ENCODE measurements at places on chromosomes 1 and 21.

GRCh38 chr1:41545996-41546832, 61.7 kb upstream of the EDN2 start:
- no peak for DNase-seq

DNA sequence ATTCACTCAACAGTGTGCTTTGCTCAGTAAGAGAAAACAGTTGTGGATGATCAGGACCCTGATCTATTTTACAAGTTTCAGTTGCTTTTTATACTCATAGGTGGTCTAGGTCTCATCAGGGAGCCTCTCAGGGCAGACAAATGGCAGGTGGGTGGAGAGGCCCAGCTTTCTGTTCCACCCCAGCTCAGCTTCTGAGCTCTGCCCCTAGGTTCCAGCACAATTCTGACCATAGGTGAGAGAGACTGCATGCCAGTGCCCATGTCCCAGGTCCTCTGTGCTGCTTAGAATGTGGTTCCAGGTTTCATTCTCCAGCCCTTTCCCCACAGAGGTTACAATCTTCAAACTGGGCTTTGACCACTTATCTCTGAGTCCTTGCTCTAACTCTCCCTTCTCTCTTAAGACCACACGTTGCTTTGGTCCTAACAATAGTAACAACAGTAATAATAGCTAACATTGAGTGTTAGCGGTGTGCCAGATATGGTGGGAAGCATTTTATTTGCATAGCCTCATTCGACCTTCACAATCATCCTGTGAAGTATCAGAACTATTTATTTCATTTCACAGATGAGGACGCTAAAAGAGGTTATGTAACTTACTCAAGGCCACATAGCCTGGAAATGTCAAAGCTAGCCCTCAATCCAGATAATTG, 19.6 kb upstream of the DUSP10 start:
- no peak for DNase-seq

DNA sequence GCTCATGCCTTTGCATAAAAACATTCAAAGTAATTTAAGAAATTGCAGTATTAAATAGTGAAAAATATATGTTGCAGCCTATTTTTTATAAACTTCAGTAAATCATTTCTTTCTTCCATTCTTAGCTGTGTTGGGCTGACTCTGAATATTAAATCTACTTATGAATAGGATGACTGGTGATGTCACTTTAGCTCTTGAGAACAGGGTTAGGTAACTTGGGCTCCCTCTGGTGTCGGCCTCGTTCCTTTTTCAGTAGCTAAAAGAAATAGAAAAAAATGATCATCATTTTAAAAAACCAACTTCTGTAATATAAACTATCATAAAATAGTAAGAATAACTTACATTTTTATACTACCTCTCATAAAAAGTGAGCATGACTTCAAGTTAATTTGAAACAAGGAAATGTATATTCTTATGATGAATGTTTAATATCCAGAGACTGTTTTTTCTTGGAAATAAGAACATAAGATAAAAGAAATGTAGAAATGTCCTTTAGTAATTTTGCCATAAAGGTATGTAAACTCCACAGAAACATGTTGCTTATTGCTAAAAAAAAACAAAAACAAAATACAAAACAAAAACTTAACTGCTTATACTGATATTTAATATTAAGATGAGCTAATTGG, 26.8 kb upstream of the NCAM2 start:
- peak; percentile 80 for DNase-seq

DNA sequence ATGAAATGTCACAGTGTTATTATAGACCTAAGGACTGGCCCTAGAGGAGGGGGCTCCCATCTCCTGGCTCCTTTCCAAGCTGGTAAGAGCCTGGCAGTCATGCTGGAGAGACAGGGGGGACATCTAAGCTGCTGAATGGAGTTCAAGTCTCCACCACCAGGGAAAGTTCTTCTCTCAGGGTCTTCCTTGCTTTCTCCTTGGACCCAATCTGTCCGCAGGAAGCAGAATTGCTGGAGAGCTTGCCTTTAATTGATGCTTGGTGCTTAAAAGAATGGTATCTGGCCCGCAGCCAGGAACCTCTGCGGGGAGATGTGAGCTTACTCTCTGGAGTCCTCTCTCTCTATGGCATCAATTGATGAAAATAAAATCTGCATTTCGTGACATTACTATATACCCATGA, 25.1 kb downstream of the IRF2BP2 start:
- no peak for DNase-seq

- no peak for DNase-seq
Measured at GRCh38 chr1:200850554-200850953, 22.2 kb upstream of the GPR25 start.

GRCh38 chr1:219416598-219417238, 196.2 kb downstream of the ZC3H11B start:
- peak; percentile 32 for DNase-seq

GRCh38 chr1:29256979-29257804, 20.9 kb downstream of the PTPRU start:
- no peak for DNase-seq

GRCh38 chr1:149849947-149850360, 49.4 kb upstream of the BOLA1 start:
- DNase-seq = peak; percentile 16

DNA sequence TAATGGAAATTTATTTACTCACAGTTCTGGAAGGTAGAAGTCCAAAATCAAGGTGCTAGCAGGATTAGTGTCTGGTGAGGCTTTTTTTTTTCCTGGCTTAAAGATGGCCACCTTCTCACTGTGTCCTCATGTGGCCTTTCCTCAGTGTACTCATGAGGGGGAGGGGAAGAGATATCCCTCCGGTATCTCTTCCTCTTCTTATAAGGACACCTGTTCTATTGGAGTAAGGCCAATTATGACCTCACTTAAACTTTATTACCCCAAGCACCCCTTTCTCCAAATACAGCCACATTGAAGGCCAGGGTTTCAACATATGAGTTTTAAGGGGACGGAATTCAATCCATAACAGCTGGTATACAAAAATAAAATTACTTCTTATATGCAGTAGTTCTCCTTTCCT, 203.7 kb upstream of the C1orf87 start:
- no peak for DNase-seq

DNA sequence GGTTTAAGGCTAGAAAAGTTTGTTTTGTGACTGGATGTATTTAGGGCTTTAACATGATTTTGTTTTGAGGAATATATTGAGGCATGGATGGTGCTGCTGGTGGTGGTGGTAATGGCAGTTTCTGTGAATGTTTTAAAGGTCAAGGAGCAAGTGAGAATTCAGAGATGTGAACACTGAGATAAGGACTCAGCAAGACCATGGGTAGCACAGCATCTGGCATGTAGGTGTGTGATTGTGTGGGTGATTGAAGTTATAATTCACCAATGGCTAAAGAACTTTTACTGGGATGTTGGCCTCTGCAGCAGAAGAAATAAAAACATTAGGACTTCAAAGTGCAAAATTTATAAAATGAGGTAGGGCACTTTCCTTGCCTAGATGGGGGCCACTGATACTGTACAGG, 65.9 kb downstream of the MACF1 start:
- no peak for DNase-seq

All from SW480 (cell line).